ENCODE measurements at places on chromosomes 16 and 17.

GRCh38 chr16:11605564-11605886, 18.8 kb upstream of the LITAF start:
- DNase-seq = no peak

GRCh38 chr17:45756266-45756991, 27.7 kb upstream of the CRHR1 start:
- no peak for DNase-seq

- DNase-seq = no peak
Measured at GRCh38 chr16:89965447-89966225, 17.1 kb downstream of the DEF8 start.

DNA sequence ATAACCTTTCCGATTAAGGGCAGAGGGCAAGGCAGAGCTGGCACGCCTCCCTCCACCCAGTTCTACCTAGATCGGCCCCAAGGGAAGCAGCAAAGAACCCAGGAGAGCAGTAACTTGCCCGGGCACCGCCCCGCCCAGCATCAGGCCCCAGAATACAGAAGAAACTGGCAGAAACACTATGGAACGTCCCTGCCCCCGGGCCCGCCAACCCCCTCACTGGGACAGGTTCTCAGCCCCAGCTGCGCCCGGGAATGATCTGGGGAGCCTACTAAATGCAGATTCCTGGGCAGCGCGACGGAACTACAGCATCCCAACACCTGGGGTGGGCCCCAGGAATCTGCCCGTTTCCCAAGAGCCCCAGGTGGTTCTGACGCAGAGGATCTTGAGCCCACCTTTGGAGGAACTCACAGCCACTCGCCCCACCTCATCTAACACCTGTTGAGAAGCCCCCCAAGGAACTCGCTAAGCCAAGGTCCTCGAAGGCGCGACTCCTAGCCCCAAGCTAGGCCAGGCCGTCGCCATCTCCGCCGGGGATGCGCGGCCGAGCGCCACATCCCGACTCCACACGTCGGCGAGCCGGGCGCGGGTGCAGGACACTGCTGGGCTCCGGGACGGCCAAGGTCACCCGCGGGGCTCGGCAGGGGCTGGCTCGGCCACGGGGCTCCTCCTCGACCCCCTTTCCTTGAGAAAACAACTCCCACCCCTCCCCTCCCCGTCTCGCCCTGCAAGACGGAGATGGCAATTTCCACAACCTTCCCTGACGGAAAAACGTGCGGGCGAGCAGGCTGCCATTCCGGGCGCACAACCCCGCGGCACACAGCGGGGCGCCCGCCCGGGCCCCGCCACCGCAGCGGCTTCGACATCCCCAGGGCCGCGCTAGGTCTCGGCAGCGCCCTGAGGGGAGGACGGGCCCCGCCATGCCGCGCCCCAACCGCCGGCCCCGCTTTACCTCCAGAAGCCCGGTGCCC, 913 bp downstream of the CDIP1 start:
- no peak for DNase-seq

- no peak for DNase-seq
Measured at GRCh38 chr16:78415013-78415412, 315.6 kb downstream of the WWOX start.

DNA sequence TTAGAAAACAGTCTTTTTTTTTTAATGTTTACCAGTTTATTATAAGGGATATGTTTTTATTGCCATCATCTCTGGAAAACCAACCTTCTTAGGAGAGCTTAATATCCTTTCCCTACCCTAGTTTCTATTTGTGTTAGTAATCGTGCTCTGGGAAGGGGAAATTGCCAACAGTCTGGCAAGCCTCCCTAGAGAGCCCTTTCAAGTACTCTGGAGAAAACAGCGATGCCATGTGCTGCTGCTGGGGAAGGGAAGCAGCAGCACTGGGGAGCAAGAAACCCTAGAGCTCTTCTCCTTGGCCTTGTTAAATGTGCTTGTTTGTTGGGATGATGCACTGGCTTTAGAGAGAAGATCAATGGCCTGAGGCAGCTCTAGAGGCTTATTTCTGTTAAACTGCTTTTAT, 10.3 kb downstream of the RETREG3 start:
- DNase-seq = no peak

DNA sequence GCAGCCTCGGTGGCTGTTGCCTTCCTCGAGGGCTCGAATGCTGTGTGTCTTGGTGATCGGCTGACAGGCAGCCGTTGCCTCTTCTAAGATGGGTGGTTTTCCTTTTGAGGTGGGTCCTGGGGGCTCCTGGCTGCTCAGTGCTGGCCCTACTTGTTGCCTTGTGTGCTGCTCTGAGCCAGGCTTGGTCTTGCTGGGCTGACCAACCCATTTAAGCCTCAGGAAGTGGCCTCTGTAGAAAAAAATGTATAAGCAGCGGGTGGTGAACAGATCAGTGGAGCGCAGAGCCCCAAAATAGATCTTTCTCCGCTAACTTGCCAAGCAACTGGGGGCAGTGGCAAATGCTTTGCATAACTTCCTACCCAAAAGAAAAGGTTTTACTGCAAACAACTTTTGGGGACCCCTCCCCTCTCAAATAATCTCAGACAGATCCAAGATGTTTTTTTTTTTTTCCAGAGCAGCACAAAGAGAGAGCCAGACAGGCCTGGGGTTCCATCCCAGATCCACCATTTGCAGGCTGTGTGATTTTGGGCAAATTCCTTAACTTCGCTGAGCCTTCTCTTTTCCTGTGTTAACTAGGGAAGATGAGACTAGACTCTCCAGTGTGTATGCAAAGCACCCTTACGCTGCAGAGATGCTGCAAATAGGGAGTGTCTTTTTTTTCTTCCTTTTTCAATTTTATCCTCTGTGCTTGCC, 42.5 kb downstream of the PLCG2 start:
- DNase-seq = no peak

GRCh38 chr16:75420987-75421819, 12.1 kb downstream of the CFDP1 start:
- no peak for DNase-seq
